ENCODE measurements at places on chromosomes 1 and 21.

DNA sequence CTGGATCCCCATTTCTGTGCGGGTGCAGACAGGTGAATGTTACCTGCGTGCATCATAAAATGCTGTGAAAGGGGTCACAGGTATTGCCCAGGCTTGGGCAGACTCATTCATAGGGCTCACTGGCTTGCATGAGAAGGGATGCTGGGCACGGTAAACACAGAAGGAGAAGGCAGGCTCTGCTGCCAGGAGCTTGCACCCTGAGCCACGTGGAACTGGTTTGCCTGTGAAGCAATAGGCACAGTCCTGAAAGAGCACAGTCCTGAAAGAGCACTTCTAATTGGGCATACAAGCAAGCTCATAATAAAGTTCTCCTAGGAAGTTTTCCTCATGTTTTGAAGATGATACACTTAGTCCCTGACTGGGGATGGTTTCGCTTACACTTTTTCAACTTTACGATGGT lies 40.9 kb downstream of the GALNT2 start:
- DNase-seq = no peak

- no peak for DNase-seq
These were observed 2.1 kb downstream of the MROH7 start for GRCh38 chr1:54643736-54644135.

DNA sequence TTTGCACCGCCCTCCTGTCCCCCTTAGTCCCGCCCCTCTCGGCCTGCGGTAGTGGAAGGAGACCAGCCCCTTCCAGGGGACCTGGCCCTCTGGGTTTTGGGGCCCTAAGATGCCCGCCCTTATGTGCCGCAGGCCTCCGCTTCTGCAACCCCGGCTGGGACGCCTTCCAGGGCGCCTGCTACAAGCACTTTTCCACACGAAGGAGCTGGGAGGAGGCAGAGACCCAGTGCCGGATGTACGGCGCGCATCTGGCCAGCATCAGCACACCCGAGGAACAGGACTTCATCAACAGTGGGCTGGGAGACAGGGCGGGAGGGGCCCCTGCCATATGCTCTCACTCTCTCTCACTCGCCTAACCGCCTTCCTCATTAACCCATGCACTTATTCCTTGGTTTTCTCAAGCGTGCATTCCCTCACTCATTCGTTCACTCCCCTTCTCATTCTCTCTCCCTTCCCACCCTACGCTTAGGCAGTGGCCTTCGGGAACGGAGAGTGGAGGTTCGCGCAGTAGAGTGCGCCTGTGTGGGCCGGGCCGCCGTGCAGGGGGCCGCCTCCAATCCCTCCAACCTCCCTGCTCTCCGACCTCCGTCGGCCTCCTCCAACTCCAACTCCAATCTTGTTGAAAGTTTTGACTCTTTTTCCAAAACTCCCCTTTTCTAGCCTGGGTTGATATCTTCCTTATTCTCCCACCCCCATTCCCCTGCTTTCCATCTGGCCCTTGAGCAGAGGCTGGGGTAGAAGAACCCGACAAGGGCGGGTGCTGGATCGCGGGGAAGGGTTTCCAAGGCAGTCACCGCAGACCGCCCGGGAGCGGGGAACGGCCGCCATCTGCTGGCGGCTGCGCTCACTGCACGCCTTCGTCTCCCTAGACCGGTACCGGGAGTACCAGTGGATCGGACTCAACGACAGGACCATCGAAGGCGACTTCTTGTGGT lies 15.2 kb downstream of the BCAN start:
- peak; percentile 70 for DNase-seq

GRCh38 chr1:115910231-115910630 lies 66.1 kb upstream of the SLC22A15 start:
- DNase-seq = no peak

GRCh38 chr1:1025730-1026129 lies 5.8 kb downstream of the AGRN start:
- no peak for DNase-seq

- DNase-seq = no peak
These were observed 90.4 kb downstream of the KCNK1 start for GRCh38 chr1:233704170-233704897.
